ENCODE measurements at places on chromosomes 7 and 10. TPM values are rescaled to one million over a fixed set of nuclear protein-coding genes. Genes with fewer than 3 reads are reported as not detected.

Gene SUN3
- not detected for total RNA-seq

Gene IDI2
- total RNA-seq: not detected

Gene TSPAN15
- 23.5 TPM for total RNA-seq

Gene IGF2BP3
- total RNA-seq: not detected

Gene ANXA7
- total RNA-seq: 51.3 TPM

Gene ZNF789
- 26.4 TPM for total RNA-seq

Gene ZNF736
- total RNA-seq: 15.6 TPM

Gene PFKFB3
- total RNA-seq: 41.5 TPM

Gene SOSTDC1
- total RNA-seq: 18.7 TPM

Gene GIMAP1
- total RNA-seq: 0.45 TPM

Gene SLIT1
- 6.1 TPM for total RNA-seq

Gene POLR3A
- total RNA-seq: 13.4 TPM

Gene KMT2E
- total RNA-seq: 64.8 TPM

Gene RTKN2
- total RNA-seq: not detected

Gene RASA4
- total RNA-seq: 17.4 TPM

Gene GUSB
- total RNA-seq: 37.7 TPM

Gene VENTX
- total RNA-seq: 0.45 TPM

Gene ITPRID1
- not detected for total RNA-seq

Gene DENND10
- total RNA-seq: 20.9 TPM

Gene ZNF273
- total RNA-seq: 5.3 TPM

Gene ZNF679
- total RNA-seq: not detected

Gene ACTA2
- 2,675 TPM for total RNA-seq

Gene IL2RA
- total RNA-seq: 2.3 TPM

Gene SYNPO2L
- not detected for total RNA-seq

Gene C10orf53
- not detected for total RNA-seq

Gene NRCAM
- 6.8 TPM for total RNA-seq

Gene SEC31B
- total RNA-seq: 25.4 TPM

Gene CCDC186
- 54.5 TPM for total RNA-seq

Gene PKD2L1
- total RNA-seq: not detected

Gene PAPOLB
- not detected for total RNA-seq

Gene DPYSL4
- not detected for total RNA-seq

Gene ZCWPW1
- total RNA-seq: 0.89 TPM
